ENCODE measurements at places on chromosomes 1 and 21. TPM values are rescaled to one million over a fixed set of nuclear protein-coding genes. Genes with fewer than 3 reads are reported as not detected.

The TMEM9 gene
- 86.5 TPM for total RNA-seq

The INKA2 gene
- total RNA-seq, result 13.1 TPM

The PFDN2 gene
- 41.6 TPM for total RNA-seq

The GJA5 gene
- total RNA-seq, result 6.8 TPM

DNA sequence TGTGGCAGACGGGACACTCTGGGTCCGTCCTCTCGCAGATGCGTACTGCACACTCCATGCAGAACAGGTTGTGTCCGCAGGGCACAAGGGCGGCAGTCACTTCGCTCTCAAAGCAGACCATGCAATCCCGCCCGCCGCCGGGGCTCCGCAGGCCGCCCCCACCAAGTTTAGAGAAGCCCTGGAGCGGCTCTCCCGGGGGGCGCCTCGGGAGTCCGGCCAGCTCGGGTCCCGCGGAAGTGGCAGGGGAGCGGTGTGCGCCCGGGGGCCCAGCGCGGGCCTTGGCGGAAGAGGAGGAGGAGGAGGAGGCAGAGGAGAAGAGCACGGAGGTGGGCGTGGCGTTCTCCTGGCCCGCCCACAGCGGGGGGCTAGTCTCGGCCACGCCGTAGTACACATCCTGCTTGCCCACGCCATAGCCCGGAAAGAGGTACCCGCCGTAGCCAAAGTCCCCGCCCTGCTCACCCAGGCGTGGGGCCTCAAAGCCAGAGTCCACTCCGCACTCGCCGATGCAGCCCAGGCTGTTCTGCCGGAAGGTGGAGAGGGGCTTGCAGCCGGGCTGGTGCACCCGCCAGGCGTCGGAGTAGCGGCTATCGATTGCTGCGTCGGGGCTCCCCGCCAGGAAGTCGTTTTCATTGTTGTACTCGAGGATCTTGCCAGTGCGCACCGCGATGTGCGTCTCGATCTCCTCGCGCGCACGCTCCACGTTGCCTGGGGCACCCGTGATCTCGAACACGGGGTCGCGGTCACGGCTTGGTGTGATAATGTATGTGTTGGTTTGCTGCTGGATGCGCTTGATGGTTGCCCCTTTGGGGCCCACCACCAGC, 5.4 kb downstream of the MEX3A start:
- no peak overlapping the region for H3K27ac ChIP-seq
- H3K27me3 ChIP-seq, result no peaks in the 10 kb centered on the region
- no peaks in the 10 kb centered on the region for H3K36me3 ChIP-seq
- peaks cover 2% of the 10 kb centered on the region for H3K4me1 ChIP-seq

GRCh38 chr21:33993286-33994231, 78.0 kb upstream of the ATP5PO start:
- no peak overlapping the region for H3K27ac ChIP-seq
- no peak overlapping the region for H3K4me3 ChIP-seq
- DNase-seq, result no peak

GRCh38 chr21:43297391-43297981, 128.7 kb downstream of the CRYAA start:
- H3K27ac ChIP-seq, result no peak overlapping the region
- no peak for DNase-seq
- H3K27me3 ChIP-seq, result no peaks in the 10 kb centered on the region
- H3K4me1 ChIP-seq, result no peaks in the 10 kb centered on the region
- no peak overlapping the region for H3K4me3 ChIP-seq

DNA sequence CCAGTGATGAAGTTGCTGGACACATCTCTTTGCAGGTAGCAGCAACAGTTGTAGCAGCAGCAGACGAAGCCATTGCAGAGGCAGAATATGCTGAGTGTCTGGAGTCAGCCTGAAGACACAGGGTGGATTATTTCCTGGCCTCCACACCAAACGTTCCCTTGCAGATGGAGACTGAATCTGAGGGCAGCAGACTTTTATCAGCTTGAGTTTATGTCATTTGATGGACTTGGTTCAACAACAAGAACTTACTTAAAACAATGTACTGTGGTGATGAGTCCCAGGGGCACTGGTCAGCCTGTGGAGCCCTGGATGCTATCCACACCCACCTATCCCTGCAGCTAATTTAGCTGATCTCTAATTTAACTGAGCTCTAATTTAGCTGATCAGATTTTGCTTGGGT, 17.1 kb upstream of the MPZL1 start:
- no peaks in the 10 kb centered on the region for H3K36me3 ChIP-seq
- DNase-seq, result no peak

DNA sequence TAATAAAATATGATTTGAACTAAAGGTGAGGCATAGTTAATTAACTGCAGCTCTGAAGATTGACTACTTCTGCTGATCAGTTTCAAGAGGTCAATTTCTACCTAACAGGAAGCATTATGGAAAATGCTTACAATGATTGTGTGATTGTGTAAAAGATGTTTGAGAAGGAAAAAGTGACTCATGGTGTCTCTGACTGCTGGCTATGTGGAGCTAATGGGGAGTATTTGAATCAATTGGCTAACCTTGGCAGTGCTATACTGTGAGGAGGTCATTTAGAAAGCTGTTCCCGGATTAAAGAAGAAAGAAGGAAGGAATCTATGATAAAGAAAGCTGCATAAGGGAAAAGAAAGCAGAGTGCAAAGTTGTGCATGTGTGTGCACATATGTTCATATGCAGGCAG, 376.5 kb downstream of the ADGRL2 start:
- no peak overlapping the region for H3K4me3 ChIP-seq
- H3K4me1 ChIP-seq, result no peaks in the 10 kb centered on the region
- no peak for DNase-seq
- H3K36me3 ChIP-seq, result no peaks in the 10 kb centered on the region
- no peaks in the 10 kb centered on the region for H3K27me3 ChIP-seq

DNA sequence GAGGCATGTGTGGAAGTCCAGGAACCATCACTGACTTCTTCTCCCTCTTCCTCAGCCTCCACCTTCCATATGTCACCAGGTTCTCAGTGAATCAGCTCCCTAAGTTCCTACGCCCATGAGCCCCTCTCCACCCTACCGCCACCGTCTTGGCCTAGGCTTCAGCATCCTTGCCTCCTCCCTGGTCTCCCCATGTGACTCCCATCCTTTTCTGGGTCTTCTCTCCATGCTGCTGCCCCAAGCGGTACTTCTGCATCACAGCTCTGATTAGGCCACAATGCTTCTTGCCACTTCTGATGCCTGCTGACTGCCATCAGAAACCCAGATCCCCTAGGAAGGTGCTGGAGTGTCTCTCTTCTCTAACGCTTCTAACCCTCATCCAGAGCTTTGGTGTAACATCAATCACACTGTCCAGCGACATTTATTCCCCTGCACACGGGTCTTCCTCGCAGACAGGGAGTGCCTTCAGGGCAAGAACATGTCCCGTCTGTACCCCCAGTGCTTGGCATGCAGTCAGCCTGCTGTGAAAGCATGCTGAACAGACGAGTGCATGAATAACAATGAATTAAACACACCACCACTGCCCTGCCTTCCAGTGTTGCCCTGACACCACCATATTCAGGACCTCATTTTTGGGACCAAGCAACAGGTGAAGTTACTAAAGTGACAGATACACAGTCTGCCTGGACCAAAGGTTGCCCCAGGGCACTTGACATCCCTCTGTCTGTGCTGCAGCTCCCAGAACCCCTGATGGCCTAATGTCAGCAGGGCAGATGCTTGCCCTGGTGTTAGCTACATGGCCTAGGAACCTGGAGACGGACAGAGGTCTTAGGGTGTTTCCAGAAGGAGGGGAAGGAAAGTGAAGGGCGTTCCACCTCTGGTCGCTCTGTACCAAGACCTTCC, 158.7 kb upstream of the EDN2 start:
- no peaks in the 10 kb centered on the region for H3K36me3 ChIP-seq
- no peaks in the 10 kb centered on the region for H3K27me3 ChIP-seq
- DNase-seq, result no peak

Data from ovary (tissue), 10 donors.